ENCODE measurements at places on chromosomes 6 and 20. TPM values are rescaled to one million over a fixed set of nuclear protein-coding genes. Genes with fewer than 3 reads are reported as not detected.

The BPI gene
- total RNA-seq, result not detected

The ENPP3 gene
- total RNA-seq, result not detected

The SPTLC3 gene
- total RNA-seq, result 0.05 TPM

The RAMACL gene
- total RNA-seq, result not detected

The RAD21L1 gene
- total RNA-seq, result not detected

The TRIM38 gene
- total RNA-seq, result 12.3 TPM

The CDSN gene
- not detected for total RNA-seq

The SLC52A3 gene
- not detected for total RNA-seq

The MLN gene
- total RNA-seq, result not detected

The TBC1D22B gene
- total RNA-seq, result 14.9 TPM

The RHAG gene
- total RNA-seq, result 0.32 TPM

The FUT9 gene
- not detected for total RNA-seq

The C4A gene
- total RNA-seq, result 5.4 TPM

The GJA1 gene
- 0.45 TPM for total RNA-seq

The IP6K3 gene
- not detected for total RNA-seq

The TAF8 gene
- 26.2 TPM for total RNA-seq

The GSTA2 gene
- not detected for total RNA-seq

The ANGPT4 gene
- total RNA-seq, result not detected

The SOD2 gene
- total RNA-seq, result 50.5 TPM

The TREML2 gene
- 6.8 TPM for total RNA-seq

All from GM12878 (cell line).